ENCODE measurements at places on chromosomes 7 and 10. TPM values are rescaled to one million over a fixed set of nuclear protein-coding genes. Genes with fewer than 3 reads are reported as not detected.

Gene PEX1
- 79.9 TPM for total RNA-seq

Gene VGF
- 9.7 TPM for total RNA-seq

Gene SPDYE1
- total RNA-seq, result not detected

Gene NPC1L1
- total RNA-seq, result 0.16 TPM

DNA sequence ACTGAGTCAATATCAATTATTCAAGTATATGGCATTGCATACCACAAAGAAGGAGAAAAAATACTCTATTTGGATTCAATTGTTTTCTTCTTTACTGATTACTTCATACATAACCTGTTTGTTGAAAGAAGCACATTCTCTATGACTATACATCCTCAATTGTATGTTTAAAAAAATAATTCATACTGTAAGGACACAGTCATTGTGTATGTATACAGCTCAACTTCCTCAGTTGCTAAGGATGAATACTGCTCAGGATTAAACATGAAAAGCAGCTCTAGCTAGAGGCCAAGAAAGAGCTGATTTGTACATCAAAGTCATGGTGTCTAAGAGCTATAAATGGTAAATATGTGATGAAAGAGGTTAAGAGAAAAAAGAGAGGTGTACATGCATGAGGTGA is 15.8 kb upstream of the BPGM start:
- DNase-seq, result no peak

DNA sequence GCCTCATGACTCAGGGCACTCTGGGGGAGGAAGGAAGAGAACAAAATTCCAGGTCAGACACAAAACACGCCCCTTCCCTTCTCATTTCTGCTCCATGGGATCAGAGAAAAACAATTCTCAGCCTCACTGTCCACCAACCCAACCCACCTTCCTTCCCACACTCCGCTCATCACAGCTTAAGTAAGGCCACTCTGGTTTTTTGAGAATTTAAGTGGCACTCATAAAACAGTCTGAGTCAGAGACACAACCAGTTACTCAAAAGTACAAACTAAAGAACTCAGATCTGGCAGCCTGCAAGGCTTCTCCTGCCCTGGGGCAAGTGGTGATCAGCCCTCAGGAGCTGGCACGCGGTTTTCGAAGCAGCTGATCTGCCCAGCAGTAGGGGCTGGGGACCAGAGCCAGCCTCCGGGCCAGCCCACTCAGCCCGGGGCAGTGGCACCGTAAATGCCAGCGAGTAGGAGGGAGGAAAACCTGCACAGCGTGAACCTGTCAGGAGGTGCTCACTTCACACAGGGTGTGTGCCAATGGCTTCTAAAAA is 39.1 kb upstream of the ABLIM1 start:
- no peak for DNase-seq

DNA sequence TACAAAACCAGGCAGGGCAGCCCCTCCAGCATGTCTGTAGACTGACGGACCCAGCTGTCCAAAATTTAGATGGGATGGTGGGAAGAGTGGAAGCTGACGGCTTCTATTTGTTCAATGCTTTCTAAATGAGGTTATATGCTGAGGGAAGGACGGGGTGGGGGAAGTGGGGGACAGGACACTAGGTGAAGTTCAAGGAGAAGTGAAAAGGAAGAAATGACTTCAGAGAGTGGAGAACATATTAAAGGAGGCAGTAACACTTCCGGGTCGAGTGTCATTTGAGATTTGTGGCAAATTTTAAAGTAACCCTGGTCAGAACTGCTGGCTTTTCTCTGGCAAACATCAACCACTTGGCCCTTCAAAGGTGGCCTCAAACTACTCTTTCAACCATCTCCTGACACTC is 9.4 kb downstream of the PIP4K2A start:
- DNase-seq, result no peak

- DNase-seq, result no peak
Observed at GRCh38 chr7:115066050-115066449, 144.2 kb downstream of the MDFIC start.

- no peak for DNase-seq
Observed at GRCh38 chr7:47318395-47319182, 263.3 kb downstream of the TNS3 start.

GRCh38 chr7:143988976-143989745 is 11.0 kb upstream of the OR6B1 start:
- DNase-seq, result no peak

DNA sequence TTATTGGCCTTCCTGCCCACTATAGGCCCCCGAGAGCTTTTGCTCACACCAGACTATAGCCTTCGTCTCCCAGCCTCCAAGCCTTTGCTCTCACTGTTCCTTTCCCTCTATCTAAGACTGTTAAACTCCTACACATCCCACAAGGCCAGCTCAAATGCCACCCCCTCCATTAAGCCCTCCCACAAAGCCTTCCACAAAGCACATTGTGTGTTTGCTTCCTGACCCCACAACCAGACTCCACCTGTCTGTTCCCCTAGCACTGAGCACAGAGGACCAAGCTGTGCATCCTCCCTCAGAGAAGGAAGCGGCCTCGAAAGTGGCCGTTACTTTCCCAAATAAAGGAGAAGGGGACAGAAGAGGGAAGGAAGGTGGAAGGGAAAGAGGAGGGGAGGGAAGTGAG is 1.3 kb downstream of the LOXL4 start:
- DNase-seq, result no peak

DNA sequence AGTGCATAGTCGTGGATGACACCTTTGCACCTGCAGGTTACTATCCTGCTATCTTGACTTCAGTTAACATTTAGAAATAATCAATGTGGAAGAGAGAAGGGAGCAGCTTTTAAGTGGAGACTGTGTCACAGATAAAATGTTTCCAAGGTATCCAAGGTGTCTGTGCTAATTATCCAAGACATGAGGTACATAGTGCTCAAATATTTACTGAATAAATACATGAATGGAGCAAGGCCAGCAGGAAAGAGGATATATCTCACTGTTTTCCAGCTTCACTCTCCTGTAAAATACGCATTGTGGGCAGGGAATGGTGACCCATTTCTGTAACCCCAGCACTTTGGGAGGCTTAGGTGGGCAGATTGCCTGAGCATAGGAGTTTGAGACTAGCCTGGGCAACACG is 552.4 kb downstream of the PHTF2 start:
- DNase-seq, result no peak

GRCh38 chr10:32931593-32931992 is 26.4 kb downstream of the ITGB1 start:
- DNase-seq, result no peak

DNA sequence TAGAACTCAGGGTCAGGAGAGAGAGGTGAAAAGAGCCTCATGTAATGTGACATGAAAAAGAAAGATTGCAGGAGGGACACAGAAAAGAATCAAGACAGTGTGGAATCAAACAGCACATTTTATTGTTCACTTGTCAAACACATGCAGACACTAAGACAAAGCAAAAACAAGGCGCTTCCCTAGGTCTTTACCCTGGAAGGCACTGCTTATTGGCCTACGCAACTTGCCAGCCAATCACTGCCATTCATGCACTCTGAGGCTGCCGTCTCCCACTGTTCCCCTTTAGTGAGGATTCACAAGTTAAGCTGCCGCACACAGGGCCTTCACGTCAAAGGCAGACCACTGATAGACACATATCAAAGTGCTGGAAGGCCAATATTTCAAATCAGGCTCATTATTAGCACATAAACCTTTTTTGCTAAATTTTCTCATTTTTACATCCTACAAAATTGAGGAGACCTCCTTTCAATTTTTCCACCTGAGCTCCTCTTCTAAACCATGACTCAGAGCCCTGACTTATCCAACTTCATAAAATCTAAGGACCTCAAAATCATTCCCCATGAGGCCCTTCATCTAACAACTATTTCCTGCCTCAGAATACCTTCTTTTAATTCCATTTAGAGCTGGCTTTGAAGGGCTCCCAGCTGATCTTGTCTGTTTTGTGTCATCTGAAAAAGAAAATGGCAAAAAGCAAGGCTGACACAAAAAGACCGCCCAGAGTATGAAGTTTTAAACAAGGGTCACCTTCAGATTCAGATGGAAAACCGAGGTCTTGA is 149.4 kb downstream of the CHCHD3 start:
- no peak for DNase-seq

DNA sequence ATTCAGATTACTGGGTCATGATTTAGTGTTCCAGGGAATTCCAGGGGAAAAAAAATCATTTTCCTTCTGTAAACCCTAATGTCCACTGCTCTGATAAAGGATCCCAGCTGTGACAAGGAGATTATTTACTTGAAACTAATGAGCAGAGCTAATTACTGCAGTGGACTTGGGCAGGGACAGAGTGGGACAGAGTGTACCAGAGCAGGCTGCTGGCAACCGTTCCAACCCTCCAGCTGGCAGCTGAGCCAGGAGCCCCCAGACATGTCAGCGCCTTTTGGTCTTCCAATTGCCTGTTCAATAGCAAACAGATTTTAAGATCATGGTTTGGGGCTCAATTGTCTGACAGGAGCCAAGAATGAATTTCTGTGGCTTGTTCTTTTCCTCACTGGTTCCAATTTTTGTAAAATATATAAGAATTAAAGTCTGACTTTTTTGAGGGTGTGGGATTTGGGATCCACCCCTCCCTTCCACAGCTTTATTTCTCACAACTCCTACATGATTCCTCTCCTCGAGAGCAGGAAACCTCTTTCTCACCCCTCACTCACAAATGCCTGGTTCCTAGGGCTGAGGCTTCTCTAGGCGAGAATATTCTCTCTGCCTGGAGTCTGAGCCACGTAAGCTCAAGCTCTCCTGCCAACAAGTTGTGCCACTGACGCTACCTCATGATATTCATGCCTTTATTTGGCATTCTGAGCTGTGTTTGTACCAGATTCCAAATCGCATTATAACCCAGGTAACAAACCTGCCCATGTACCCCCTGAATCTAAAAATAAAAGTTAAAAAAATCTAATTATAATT is 20.6 kb upstream of the FAM180A start:
- DNase-seq, result no peak

All from occipital lobe (tissue), 3 donors.